ENCODE measurements at places on chromosomes 4 and X.
A peak's percentile ranks its signal among the peaks of the same experiment; 100 is the strongest.

DNA sequence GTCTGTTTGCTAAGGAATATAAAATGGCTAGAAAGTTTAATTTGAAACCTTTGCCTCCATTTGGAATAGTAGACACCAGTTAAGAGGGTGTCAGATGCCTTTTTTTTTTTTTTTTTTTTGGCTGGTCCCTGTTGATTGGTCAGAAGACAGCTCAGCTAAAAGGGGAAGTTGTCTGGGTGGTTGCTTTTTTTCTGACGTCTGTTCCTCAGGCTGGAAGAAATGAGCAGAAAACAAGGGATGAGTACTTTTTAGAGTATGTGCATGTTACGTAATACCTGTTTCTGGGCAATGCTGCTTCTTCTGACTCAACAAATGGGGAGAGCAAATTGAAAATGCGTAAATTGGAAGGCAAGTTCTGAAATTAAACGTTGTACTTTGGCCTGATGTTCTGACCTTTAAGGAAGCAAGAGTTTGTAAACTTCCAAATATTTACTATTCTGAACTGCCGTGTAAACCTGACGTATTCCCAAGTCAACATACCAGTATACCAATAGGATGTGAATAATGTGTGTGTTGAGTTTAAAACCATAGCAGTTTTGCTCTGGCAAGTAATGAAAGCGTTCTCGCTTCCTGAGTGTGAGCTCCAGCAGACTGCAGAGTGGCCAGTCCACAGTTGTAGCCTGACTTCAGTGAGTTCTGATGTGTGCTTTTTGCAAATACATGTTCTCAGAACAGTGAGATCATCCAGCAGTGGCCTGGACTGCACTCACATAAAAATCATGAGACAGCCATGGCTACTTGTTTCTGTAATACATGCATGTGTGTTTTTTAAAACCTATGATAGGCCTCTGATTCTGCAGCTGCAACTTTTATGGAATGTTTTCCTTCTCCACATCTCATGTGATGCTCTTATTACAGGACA is 1.7 kb downstream of the SAT1 start:
- ATAC-seq: peak; percentile 5

GRCh38 chr4:10072420-10073017 is 44.1 kb downstream of the WDR1 start:
- no peak for ATAC-seq

- no peak for ATAC-seq
Observed at GRCh38 chrX:56928546-56928945, 66.8 kb downstream of the SPIN3 start.

GRCh38 chrX:29617725-29618124 is 597.6 kb upstream of the MAGEB2 start:
- ATAC-seq: no peak

DNA sequence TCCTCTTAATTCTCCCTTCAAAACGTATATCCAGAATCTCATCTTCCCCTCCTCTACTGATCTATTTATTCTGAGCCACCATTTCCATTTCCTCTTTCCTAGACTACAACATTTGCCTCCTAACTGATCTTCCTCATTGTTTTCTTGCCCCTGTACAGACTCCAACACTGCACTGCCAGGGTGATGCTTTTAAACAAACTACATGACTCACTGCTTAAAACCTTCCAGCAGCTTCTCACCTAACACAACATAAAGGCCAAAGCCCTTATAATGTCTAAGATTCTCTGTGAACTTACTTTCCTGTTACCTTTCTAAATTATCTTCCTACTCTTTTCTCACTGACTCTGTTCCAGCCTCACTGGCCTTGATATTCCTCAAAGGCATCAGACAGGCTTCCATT is 161.0 kb upstream of the HS3ST1 start:
- ATAC-seq: no peak

DNA sequence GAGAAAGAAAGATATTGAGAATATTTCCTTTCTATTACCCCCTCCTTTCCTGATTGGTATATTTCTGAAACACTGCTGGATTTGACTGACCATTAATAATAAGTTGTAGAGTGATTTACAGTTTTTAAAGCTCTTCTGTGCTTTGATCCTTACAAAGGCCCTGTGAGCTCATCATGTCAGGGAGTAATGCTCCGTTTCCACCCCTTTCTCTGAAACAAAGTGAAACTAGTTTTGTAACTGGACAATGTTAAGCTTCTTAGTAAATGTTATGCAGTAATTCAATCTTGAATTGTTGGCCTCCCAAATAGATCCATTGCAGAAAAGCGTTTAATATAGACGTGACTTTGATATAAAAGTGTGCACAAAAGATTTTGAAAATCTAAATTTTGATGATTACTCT is 190.1 kb upstream of the GNPDA2 start:
- no peak for ATAC-seq

DNA sequence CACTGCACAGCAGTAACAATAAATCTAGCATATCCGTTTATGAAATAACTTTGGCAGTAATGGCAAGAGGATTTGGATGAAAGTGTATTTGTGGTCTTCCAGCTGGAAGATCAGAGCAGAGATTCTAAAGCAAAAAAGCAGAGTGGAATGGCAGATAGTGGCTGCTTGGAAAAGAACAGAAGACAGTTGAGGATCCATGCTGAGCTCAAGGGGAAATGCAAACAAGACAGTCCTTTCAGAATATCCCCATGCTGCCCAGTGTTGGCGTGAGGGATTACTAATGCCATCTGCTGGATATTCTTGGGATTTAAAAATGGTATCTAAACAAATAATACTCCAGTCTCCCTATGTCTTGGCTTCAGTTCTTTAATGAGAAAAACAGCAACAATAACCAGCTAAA is 629.1 kb upstream of the ATOH1 start:
- ATAC-seq: no peak

GRCh38 chrX:134551376-134552048 is 91.5 kb downstream of the HPRT1 start:
- ATAC-seq: no peak

DNA sequence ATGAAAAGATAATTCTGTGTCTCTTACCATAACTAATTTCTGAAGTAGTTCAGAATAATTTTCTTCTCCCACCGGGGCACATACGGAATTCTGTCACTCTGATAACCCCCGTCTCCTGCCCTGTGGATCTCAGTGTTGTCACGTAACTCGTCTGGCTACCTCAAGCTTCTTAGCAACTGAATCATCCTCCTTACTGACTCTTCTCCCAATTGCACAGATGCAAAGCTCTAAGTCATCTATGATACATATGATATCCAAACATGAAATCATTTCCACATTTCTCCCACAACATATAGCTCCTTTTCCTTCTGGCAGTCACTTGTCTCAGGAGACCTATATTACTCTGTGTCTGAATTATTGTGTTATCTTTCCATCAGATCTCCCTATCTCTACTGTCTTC is 1043.1 kb upstream of the TENM3 start:
- ATAC-seq: no peak

- ATAC-seq: peak; percentile 66
Observed at GRCh38 chr4:122914292-122914904, 8.0 kb downstream of the NUDT6 start.

GRCh38 chr4:76950052-76950955 is 752 bp downstream of the SEPTIN11 start:
- ATAC-seq: peak; percentile 56

DNA sequence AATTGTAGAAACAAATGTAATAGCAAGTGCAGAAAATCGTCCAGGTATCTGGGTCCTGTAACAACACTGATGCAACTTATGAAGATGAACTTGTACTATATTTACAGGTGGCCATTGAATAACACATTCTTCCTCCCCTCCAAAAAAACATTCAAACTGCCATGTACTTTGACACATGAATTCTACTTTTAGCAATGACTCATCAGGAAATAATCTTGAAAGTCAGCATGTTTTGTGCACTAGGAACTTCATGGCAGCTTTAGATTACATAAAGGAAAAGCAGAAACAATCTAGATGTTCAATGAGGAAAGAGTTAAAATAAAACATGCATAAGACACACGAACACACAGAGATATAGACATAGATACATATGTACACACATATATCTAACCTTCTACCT is 2.5 kb downstream of the PABPC1L2A start:
- no peak for ATAC-seq

- no peak for ATAC-seq
Observed at GRCh38 chrX:19794690-19795089, 92.7 kb downstream of the SH3KBP1 start.

- no peak for ATAC-seq
Observed at GRCh38 chrX:69493193-69493592, 10.9 kb upstream of the NALF2 start.

DNA sequence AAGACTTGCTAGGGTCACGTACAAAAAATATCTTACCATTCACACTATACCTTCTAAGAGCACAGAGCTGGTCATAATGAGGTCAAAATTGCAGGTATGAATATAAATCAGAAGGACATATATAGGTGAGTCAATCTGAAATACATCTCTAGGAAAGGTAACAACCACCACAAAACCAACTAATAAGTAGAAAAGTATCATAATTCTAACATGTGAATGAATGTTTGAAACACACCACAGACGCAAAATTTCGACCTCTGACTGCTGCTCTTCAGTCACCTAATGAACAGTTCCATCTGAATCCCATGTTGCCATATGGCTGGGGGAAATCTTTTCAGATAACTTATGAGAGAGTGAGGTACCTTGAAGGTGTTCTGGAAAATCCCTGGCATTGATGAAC is 22.1 kb downstream of the STAP1 start:
- ATAC-seq: peak; percentile 81

DNA sequence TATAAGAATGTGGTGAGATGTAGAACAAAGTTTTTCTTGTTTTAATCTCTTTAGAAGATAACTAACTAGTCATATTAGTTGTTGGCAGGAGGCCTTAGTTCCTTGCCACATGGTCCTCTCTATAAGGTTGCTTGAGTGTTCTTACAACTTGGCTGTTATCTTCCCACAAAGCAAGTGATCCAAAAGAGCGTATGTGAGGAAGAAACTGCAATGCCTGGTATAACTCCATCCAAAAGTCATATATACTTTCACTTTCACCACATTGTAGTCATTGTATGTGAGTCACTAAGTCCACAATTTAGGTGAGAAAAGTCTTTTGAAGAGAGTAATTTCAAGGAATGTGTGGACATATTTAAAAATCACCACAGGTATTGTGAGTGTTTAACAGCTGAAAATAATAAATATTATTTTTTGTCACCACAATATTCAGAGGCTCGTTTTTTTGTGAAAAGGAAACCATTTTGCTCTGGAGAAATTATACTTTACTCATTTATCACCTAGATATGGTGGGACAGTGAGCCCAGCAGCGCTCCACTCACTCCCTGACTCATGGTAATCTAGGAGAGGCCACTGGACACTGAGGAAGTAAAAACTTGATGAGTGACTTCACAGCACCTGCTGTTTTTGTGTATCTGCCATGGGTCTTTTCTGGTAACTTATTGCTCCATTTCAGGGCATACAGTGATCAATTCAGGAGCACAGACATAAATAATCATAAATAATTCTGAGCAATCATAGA is 369.4 kb upstream of the NDST3 start:
- ATAC-seq: no peak

- ATAC-seq: no peak
Observed at GRCh38 chr4:124030147-124030546, 633.6 kb downstream of the SPRY1 start.

GRCh38 chrX:2928583-2929434 is at the start of gene ARSD:
Gene ARSD (minus strand): TSS chrX:2929339. CDS start chrX:2929275, 64 bp downstream.
- peak; percentile 89 for ATAC-seq

DNA sequence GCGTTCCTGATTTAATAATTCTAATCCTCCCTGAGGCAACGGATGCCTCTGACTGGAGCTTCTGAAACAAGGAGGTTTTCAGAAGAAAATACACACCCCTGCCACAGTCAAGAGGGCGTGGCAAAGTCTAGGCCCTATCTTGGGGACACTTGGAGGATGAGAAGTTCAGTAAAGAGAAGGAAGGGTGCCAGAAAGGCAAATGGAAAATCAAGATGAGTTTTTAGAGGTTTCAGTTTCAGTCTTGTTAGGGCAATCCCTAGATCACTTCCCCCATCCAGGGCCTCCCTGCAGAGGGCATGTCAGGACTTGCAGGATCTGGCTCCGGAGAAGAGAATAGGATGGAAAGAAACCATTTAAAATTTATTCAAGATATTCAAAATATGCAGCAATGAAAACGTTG is 28.5 kb upstream of the FGF2 start:
- peak; percentile 53 for ATAC-seq

DNA sequence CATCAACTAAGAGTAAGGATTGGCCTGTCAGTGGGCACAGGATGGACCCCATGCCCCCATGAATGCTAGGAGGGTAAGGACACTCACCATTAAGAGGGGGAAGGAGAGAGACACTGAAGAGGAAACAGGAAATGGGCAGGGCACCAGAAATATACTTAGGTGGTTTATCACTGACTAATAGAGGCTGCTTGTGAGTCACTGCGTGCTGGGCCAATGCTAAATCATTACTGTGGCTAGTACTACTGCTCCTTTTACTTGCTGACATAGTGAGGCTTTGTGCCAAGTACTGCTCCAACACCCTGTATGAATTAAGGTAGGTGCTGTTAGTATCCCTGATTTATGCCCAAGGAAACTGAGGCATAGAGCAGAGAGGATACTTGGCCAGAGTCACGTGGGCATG is 130.4 kb upstream of the FRMPD4 start:
- peak; percentile 76 for ATAC-seq

DNA sequence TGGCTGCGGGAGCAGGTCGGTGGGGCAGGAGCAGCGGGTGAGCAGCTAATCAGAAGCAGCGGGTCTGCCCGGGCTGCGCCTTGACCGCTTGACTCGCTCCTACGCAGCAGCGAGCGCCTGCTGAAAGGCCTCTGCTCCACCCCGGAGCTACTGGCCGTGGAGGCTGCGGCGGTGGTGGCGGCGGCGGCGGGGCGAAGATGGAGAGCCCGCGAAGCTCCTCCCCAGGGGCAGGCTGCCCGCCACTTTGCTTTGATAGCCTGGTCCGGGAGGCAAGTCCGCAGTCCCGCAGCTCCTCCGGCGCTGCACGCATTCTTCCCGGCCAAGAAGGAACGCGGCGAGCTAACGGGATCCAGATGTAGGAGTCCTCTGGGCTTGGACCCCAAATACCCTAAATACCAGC is 36.7 kb downstream of the PJA1 start:
- no peak for ATAC-seq

DNA sequence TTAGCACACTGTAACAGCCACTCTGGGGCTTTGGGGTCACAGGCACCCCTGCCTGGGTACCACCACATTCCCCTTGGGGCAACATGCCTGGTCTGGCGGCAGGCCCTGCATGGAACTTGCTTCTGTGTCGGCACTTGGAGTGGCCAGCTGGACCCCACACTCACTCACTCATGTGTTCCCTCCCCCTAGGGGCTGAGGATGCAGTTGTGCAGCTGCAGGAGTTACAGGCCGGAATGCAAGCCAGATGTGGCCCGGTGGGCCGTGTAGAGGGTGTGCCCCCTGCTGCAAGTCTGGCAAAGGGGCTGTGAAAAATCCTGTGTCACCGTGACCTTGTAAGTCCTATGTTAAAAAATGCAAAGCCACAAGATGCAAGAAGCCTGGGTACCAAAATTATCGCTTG is 34.2 kb downstream of the ATXN3L start:
- no peak for ATAC-seq

DNA sequence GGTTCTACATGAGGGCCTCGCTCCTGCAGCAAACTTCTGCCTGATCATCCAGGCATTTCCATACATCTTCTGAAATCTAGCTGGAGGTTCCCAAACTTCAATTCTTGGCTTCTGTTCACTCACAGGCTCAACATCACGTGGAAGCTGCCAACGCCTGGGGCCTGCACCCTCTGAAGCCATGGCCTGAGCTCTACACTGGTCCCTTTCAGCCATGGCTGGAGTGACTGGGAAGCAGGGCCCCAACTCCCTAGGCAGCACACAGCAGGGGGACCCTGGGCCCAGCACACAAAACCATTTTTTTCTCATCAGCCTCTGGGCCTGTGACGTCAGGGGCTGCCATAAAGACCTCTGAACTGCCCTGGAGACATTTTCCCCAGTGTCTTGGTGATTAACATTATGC is 542.7 kb downstream of the TLL1 start:
- ATAC-seq: no peak

GRCh38 chr4:38868059-38868960 is 704 bp downstream of the FAM114A1 start:
- ATAC-seq: no peak

All from activated T-helper 17 cell treated with anti-CD3 and anti-CD28 coated beads, Interleukin-2, amount 50 U/mL, for 72 hours (primary cell).